ENCODE measurements at places on chromosomes 4 and X.

DNA sequence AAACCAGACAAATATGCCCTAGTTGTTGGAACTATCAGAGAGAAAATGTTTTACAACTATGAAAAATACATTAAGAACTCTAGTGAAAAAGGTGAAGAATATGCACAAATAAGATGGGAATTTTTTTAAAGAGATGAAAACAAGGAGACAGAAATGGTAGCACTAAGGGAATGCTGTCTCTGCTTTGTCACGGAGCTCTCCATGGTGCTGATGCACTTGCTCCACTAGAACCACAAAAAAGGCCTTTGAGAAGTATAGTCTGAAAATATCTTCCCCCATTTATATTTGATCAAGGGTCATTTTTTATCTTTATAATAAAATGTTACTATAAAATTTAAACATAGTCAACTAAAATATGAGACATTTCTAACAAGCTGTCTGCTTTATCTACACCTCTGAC lies 1655.5 kb upstream of the AGA start:
- no peak for DNase-seq

- no peak for DNase-seq
Observed at GRCh38 chrX:45557387-45557786, 356.7 kb upstream of the DIPK2B start.

- no peak for DNase-seq
Observed at GRCh38 chr4:182478475-182478874, 235.3 kb downstream of the TENM3 start.

DNA sequence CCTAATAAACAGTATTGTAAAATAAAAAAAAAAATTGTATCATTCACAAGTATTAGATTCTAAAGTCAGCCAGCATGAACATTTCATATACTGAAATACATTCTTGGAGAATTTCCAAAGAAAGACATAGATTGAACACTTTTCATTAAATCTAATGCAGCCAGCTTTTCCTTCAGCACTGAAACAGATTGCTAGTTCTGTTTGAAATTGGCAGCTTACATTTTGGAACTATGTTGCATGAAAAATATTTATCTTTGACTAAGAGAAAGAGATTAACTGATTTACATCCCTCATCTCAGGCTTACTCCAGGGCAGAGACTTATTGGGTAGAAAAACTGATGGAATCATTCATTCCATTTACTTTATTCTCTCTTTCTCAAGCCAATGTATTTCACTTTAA lies 272.7 kb downstream of the PDHA2 start:
- DNase-seq = no peak

GRCh38 chrX:49956313-49956712 lies 33.9 kb downstream of the CLCN5 start:
- no peak for DNase-seq

GRCh38 chr4:100933628-100934027 lies 413.7 kb downstream of the PPP3CA start:
- DNase-seq = no peak

- DNase-seq = no peak
Observed at GRCh38 chr4:120839974-120840751, 82.4 kb downstream of the PRDM5 start.
